Activated CD4-positive, alpha-beta T cell treated with anti-CD3 and anti-CD28 coated beads, Interleukin-2, amount 10 ng/mL, durations not matched to agents 7 days and 5 days (primary cell): ENCODE measurements at places on chromosomes 5 and 9. TPM values are rescaled to one million over a fixed set of nuclear protein-coding genes. Genes with fewer than 3 reads are reported as not detected.

- DNase-seq = no peak
- H3K27me3 ChIP-seq = no peaks in the 10 kb centered on the region
- H3K36me3 ChIP-seq = no peaks in the 10 kb centered on the region
- H3K4me3 ChIP-seq = no peak overlapping the region
- H3K4me1 ChIP-seq = no peaks in the 10 kb centered on the region
- H3K27ac ChIP-seq = no peak overlapping the region
Observed at GRCh38 chr9:9949368-9949767, 663.4 kb downstream of the PTPRD start.

Gene TAF11L2
- not detected for total RNA-seq

Gene ENHO
- not detected for total RNA-seq

DNA sequence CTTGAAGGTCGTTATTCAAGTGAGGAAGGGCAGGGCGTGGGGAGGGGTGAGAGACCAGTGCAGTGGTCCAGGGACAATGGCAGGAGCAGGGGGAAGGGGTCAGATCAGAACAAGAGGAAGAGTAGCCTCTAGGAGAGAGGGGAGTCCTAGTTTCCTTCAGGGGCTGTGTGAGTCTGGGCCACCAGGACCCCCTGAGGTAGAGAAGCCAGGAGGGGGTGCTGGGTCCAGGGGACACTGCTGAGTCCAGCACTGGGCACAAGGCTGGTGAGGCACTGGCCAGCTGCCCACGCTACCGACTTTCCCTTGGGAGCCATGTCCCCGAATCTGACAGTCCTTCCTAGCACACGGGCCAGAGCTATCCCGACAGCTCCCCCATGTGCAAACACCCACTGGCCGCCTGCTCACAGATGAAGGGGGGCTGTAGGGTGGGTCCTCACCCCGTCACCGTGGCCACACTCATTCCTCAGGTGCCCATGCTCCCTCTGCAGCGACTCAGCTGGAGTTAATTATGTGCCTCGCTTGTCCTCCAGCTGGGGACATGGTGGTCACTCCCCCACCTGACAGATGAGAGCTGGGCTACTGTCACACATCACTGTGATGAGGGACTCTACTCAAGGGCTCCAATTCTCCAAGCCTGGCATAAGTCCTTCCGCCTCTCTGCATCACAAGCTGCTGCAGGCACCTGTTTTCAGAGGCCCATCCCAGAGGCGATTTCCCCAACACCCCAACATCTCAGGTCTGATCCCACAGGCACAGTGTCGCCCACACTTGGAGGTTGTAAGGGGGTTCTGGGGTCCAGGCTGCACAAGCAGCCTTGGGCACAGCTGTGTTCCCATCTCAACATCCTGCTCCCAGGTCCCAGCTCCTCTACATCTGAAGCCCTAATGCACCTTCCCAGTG lies 115.1 kb downstream of the GABBR2 start:
- H3K4me3 ChIP-seq = no peak overlapping the region
- no peak for DNase-seq
- H3K36me3 ChIP-seq = no peaks in the 10 kb centered on the region
- no peaks in the 10 kb centered on the region for H3K4me1 ChIP-seq
- peaks cover 9% of the 10 kb centered on the region for H3K27me3 ChIP-seq

- peaks cover 21% of the 10 kb centered on the region for H3K36me3 ChIP-seq
- H3K4me3 ChIP-seq = no peak overlapping the region
- H3K27ac ChIP-seq = no peak overlapping the region
- no peak for DNase-seq
Observed at GRCh38 chr5:172245703-172246125, 37.9 kb downstream of the UBTD2 start.

Gene FCN1
- not detected for total RNA-seq

- H3K4me3 ChIP-seq = no peak overlapping the region
- H3K36me3 ChIP-seq = no peaks in the 10 kb centered on the region
- no peak for DNase-seq
- H3K27me3 ChIP-seq = no peaks in the 10 kb centered on the region
- H3K4me1 ChIP-seq = no peaks in the 10 kb centered on the region
- no peak overlapping the region for H3K27ac ChIP-seq
Observed at GRCh38 chr9:71157731-71158130, 36.3 kb upstream of the TRPM3 start.

DNA sequence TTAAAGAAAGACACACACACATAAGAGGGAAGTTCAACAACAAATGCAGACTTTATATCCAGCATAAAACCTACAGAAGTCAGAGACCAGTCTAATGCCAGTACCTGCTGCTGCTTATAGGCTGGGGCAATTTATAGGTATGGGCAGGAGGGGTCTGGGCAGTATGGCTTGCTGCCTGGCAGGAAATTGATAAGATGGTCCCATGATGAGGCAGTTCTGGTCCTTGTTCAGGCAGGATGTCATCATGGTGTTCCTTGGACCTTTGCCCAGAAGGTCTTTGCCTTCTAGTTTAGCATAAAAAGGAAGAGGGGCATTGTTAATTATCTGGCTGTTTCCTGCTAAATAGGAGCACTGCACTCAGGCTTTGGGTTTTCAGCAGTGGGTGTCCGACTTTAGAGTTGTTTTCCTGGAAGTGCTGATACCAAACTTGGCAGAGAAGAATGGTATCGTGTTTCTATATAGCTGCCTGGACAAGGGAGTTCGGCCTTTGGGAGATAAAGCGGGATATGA lies 10.4 kb upstream of the PDCD1LG2 start:
- peaks cover 6% of the 10 kb centered on the region for H3K4me1 ChIP-seq
- DNase-seq = no peak
- H3K27me3 ChIP-seq = no peaks in the 10 kb centered on the region
- peaks cover 14% of the 10 kb centered on the region for H3K36me3 ChIP-seq
